Mesendoderm (in vitro differentiated cells): ENCODE measurements at places on chromosomes 4 and X.

- DNase-seq = no peak
Measured at GRCh38 chr4:55218041-55218440, 92.6 kb upstream of the KDR start.

DNA sequence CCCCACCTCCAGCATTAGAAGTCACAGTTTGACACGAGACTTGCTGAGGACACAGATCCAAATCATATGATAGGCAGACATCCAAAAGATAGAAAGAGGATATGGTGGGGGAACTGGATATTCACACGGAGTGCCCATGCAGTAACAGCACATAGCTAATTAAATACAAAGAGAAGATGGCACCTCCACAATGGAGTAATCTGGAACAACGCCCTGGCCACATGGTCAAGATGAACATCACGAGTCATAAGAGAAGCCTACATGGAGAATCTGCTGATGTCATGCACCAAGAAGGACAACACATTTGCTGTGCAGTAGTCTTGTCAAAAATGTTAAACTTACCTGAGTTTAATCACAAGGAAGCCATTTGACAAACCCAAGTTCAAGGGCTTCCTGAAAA, 10.1 kb upstream of the LOC101059915 start:
- DNase-seq = no peak

DNA sequence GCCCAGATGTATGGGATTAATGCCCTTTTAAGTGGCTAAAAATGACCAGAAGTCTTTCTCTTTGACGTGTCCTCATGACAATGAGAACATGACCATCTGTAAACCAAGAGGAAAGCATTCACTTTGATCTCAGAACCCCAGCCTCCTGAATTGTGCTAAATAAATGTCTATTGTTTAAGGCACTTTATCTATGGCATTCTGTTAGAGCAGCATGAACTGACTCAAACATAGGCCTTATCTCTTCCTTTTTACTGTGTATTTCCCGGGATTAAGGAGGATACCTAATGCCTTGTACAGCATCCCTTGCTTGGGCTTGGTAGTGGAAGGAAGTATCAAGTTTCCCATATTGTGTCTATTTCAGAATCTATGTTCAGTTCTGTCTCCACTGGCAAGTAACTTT, 47.2 kb upstream of the HS3ST1 start:
- DNase-seq = peak; percentile 77

DNA sequence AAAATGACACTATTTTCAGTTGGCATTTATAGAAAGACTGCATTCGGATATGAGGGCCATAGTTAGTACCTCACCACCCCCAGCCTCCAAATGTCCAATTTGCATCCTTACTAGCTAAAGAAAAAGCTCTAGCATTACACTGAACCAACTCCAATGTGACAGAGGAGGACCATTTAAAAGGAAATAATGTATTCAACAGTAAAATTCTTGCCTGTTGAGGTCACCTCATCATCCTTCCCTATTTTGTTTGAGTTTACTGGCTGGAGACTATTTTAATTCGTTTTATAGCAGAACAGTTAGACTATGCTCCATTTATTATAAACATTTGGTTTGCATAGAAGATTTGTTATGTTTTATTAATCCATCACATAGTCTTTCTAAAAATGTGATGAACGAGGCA, 88.2 kb upstream of the PPARGC1A start:
- DNase-seq = no peak

DNA sequence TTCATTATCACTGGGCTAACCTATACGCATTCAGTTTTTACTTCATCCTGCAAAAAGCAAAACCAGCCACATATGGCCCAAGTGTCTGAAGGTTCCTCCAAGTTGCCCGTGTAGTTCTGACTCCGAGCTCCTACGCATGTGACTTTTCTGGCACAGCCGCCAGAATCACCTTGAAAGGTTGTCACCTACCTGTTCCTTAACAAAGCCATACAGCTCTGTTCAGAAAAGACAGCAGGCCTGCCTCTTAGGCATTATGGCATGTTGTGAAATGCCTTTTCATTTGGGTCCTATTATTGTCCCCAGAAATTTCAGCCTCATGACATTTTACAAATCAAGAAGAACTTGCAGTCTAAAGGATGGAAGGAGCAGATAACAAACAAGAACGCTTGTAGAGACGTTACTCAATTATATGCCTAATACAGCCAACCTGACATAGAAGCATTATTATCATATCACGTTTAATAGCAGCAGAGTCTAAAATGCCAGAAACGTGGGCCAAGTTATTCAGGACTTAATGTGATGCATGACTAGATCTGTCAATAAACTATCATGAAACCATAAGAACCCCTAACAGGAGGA, 118.5 kb downstream of the RBM47 start:
- DNase-seq = no peak

DNA sequence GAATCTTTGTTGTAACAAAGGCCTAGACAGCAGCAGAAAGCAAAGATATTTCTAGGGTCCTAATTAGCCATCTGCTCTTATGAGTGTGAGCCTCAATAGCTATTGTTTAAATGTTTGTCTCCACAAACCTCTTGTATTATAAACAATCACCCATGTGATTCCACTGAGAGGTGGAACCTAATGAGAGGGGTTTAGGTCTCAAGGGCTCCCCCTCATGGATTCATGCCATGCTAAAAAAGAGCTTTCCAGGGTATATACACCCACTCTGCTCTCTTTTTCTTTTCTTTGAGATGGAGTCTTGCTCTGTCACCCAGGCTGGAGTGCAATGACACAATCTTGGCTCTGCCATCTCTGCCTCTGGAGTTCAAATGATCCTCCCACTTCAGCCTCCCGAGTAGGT, 42.1 kb downstream of the TRIM61 start:
- peak; percentile 79 for DNase-seq

DNA sequence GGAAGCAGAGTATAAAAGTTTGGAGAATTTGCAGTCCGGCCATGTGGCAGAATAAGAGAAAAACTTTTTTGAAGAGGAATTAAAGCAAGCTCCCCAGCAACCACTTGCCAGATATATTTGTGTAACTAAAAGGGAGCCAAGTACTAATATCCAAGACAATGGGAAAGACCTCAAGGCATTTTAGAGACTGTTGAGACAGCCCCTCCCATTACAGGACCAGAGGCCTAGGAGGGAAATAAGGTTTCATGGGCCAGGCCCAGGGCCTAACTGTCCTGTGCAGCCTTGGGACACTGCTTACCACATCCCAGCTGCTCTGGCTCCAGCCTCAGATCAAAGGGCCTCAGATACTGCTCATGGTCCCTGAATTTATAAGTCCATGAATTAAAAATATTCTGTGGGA, 659.4 kb downstream of the PCDH19 start:
- peak; percentile 2 for DNase-seq
